NCI-H1048 (cell line): ENCODE measurements at places on chromosomes 12 and 14.

DNA sequence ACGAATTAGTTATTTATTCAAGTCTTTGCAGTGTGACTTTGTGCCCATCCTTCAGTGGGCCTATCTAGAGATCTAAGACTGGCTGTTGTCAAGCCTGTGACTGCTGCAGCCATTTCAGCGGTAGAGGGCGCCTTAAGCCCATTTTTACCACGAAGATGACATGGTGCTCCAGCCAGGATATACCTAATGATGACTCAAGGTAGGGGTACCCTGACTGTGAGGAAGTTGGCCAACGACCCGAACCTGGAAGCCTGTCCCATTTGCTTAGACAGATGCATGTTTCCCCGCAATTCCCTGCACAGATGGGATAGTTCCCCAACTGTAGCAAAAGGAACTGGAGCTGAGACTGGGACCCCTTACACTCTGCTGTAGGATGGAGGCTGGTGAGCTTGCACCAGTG, 41.3 kb downstream of the RAB3IP start:
- no peak for DNase-seq

- no peak for DNase-seq
Measured at GRCh38 chr14:89270439-89271227, 146.4 kb downstream of the FOXN3 start.

GRCh38 chr14:98949481-98950135, 322.4 kb downstream of the BCL11B start:
- no peak for DNase-seq

GRCh38 chr14:69658664-69659261, 47.4 kb downstream of the SUSD6 start:
- DNase-seq: no peak

DNA sequence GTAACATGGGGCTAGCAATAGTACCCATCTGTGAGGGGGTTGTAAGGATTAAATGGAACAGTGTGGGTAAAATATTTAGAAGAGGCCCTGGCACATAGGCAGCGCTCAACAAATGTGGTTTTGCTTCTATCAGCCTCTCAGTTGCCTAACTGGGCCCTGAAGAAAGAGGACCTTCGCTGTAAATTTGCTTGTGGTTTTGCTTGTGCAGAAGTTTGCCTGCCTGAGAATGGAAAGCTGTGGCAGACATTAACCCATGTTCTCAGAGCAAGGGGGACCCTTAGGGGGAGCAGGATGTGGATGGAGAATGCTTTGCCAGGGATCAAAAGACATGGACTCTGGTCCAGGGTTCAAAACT, 160.1 kb downstream of the BRMS1L start:
- no peak for DNase-seq
